ENCODE measurements at places on chromosomes 1 and 21.
A peak's percentile ranks its signal among the peaks of the same experiment; 100 is the strongest.

- DNase-seq: no peak
Observed at GRCh38 chr21:41601573-41602368, 93.8 kb upstream of the TMPRSS2 start.

GRCh38 chr1:58583496-58583895 lies 6.4 kb upstream of the TACSTD2 start:
- peak; percentile 79 for DNase-seq

DNA sequence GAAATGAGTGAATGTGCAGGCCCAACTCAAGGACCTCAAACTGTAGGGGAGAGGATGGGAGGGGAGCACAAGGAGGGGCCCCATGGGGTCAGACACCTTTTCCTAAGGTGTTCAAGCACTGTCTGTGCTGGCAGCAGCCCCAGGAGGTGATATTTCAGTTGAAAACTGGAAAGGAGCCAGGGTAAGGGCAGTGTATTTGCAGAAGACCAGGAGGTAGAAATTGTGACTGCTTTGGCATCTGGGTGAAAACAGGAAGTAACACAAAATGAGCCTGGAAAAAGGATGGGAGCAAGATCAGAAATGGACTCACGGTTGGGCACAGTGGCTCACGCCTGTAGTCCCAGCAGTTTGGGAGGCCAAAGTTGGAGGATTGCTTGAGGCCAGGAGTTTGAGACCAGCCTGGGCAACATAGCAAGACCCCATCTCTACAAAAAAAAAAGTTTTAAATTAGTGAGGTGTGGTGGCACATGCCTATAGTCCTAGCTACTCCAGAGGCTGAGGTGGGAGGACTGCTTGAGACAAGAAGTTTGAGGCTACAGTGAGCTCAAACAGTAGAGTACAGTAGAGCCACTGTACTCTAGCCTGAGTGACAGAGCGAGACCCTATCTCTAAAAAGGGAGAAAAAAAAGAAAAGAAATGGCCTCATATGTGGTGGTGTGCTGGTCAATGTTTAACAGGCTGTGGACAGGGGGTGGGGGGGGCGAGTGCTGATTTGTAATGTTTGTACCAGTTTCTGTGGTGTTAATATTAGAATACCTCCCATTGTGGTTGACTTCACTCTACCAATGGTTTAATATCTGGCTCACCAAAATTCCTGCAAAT lies 76.2 kb upstream of the ANGPTL1 start:
- DNase-seq: peak; percentile 39

DNA sequence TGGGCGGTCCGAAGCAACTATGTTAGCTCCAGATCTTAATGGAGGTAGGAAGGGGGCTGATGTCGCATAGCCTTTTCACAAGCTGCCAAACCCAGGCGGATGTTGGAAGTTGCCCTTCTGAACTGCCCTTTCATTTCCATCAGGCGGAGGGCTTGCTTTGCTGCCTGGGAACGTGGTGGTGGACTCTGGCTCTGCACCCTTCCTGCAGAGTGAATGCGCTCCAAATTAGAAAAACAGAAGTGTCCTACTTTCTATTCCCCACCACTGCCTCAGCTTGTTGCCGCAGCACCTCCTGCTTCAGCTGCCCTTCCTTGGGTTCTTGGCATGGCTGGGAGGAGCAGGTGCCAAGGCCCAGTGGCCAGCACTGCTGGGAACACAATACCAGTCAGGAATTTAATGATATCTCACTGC lies 60.6 kb downstream of the AK4 start:
- DNase-seq: no peak

DNA sequence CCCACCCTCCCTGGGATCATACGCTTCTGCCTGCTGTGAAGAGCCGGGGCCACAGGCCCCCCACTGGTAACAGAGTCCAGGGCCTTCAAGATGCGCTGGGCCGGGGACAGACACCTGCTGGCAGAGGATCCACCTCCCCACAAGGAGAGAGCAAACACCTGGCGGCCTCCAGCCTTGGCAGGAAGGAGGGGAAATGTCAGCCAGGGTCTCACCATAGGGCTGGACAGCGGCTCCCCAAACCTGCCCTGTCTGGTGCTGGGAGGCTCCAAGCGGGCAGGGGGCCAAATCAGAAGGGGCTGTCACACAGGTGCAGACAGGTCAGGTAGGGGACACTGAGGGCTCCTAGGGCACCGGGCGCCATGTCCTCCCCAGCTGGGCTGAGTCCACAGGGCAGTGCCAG lies 58.9 kb downstream of the KCNAB2 start:
- no peak for DNase-seq

- DNase-seq: no peak
Observed at GRCh38 chr1:113136476-113136875, 63.5 kb downstream of the LRIG2 start.

GRCh38 chr1:12437629-12438028 lies 180.4 kb downstream of the DHRS3 start:
- DNase-seq: no peak

- peak; percentile 23 for DNase-seq
Observed at GRCh38 chr1:84253891-84254290, 47.6 kb upstream of the SAMD13 start.

- no peak for DNase-seq
Observed at GRCh38 chr1:92929461-92929860, 31.8 kb downstream of the DIPK1A start.

DNA sequence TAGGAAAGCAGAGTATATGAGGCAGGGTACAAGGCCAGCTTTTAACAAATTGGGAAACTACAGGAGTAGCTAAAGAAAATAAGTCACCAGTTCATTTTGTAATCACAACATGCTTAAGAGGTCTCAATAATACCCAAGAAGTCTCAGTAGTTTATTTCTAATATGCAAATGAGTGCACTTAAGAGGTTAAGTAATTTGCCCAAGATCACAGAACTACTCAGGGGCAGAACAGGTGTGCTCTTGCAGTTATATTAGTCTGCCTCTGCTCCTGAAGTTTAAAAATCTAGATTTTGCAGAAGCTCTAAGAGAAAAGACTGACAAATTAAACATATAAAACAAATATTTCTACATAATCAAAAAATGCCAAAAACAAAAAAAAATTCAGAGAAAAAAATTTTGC lies 6.9 kb downstream of the EPS15 start:
- DNase-seq: no peak

GRCh38 chr1:3658231-3658615 lies 5.9 kb downstream of the TP73 start:
- no peak for DNase-seq

DNA sequence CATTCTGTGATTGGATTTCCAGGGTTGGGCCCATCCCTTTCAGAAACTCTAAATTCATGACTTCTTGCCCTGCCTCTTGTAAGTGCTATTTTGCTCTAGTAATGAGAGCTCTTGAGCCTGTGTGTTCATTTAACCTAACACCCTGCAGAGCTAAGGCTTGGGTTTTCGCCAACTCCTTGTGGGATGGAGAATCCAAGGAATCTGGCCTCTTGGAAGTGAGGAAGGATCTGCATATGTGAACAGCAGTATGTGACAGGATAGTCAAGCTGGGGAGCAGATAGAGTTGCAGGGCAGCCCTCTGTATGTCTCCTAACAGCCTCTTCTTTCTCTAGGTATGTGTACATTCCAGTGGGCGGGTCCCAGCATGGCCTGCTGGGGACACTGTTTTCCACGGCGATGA lies 258.9 kb downstream of the HHAT start:
- no peak for DNase-seq

DNA sequence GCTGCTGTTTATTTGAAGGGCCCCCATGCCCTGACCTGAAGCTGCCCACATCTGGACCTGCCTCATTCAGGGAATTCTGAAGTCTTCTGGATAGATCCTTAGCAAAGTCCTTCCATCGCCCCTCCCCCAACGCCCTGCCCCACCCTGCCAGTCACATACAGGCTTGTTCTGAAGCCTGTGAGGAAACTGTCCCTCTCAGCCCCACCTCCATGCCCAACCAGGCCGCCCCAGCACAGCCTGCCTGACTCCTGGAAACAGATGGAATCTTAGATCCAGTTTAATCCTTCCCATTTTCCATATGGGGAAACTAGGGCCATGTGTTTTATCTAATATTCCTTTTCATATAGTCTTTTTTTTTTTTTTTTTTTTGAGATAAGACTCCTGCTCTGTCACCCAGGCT lies 44.5 kb upstream of the GPR37L1 start:
- DNase-seq: no peak

DNA sequence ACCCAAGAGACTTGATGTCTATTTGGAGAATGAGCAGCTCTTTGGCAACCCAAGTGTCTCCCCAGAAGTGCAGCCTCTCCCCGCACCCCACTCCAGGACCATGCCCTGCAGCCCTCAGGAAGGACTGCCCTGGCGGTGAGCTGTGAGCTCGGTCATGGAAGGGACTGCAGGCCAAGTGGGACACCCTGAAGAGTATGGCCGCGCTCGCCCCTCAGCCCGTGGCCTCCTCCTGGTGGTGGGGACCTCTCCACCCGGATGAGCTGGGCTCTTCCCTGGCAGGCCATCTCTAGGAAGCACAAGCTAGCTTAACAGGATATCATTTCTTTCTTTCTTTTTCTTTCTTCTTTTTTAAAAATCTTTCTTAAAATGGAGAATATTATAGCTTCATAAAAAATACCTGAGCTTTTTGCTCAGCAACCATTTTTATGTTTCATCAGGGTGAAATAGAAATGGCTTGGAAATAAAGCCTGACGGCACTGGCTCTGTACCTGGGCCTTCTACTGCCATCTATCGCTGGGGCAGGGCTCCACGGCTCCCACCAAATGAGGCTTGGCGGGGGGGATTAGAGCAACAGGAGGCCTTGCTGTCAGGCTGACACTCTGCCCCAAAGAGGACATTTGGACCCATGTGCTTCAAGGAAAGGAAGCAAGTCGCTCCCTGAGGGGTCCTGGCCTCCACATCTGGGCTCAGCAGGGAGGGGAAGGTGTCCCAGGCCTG lies 296.2 kb upstream of the VAMP3 start:
- no peak for DNase-seq

DNA sequence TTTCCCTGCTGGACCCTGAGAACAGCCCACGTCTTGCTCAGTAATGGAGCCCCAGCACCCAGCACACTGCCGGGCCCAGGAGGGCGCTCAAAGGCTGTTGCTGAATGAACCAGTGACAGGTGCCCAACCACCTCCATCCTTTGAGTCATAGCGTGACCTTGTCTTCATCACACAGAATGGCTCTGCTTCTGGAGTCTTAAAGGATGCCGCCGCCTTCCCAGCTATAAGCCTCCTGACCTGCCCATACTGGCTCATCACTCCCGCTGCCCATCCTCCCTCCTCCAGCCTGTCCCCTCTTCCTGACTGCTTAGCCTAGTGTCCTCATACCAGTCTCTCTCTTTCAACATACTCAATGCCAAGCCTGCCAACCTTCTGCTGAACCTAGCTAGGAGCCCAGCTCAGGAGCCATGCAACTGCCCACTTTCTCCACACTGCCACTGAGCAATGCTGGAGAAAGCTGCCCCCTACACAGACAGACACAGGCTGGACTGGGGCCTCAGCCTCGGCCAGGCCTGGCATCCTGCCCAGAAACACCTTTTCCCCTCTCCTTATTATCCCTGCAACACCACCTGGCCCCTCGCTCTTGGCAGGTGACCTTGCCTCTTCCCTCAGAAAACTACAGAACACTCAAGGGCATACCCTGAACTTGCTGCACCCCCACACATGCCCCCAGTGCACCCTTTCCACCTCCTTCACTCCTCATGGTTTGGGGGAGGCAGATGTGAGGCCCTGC lies 14.1 kb downstream of the TTC39A start:
- no peak for DNase-seq

- DNase-seq: no peak
Observed at GRCh38 chr1:154859786-154860155, 10.3 kb downstream of the KCNN3 start.

- DNase-seq: no peak
Observed at GRCh38 chr1:38908821-38909220, 27.4 kb upstream of the GJA9 start.

GRCh38 chr1:29521438-29521715 lies 285.1 kb downstream of the PTPRU start:
- DNase-seq: no peak

DNA sequence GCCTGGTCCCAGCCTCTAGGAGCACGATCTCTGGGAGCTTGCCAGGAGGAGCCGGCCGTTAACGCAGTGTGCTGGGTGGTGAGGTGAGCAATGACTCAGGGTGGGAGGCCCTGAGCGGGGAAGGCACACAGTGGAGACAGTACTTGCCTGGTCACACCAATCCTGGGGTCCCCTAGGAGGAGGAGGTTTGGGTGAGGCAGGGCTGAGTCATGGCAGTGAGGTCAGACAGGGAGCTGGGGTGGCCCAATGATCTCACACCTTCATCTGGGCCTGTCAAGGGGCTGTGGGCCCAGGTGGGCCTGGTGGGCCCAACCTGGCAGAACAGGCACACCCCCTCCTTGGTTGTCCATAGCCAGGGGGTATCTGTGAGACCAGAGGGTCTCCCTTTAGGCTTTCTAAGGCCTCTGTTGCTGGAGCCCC lies 8.6 kb upstream of the EDN2 start:
- no peak for DNase-seq

GRCh38 chr1:57467830-57468229 lies 44.0 kb upstream of the DAB1 start:
- DNase-seq: no peak

DNA sequence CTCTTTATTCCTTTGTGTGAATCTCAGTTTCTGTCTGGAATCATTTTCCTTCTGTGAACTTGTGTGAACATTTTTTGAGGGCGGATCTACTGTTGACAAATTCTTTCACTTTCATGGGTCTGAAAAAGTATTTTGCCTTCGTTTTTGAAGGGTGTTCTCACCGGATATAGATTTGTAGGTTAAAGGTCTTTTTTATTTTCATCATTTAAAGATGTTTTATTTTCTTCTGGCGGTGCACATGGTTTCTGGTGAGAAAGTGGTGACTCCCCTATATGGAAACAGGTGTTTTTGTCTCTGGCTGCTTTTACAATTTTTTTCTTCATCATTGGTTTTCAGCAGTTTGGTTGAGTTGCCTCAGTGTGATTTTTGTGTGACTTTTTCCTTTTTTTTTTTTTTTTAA lies 94.9 kb downstream of the DYRK1A start:
- no peak for DNase-seq

DNA sequence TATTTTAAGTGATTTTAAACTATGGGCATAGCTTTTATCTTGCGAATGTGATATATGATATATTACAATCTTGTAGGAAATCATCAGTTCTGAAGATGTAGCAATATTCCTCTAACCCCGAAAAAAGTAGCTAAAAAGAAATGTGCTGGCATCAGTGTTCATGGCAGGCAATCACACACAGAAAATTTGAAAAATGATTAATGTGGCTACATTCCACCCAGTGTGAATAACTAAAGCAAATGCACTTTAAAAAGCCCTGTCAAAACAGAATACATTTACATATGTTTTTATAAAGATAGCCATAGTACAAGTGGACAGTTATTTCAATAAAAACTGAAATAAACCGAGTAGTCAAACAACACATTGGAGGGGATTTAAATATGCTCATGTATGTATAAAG lies 260.2 kb downstream of the HHAT start:
- no peak for DNase-seq

- no peak for DNase-seq
Observed at GRCh38 chr21:43867332-43867703, 2.3 kb downstream of the AGPAT3 start.

- DNase-seq: no peak
Observed at GRCh38 chr1:171583591-171584201, 38.3 kb upstream of the MYOCOS start.

DNA sequence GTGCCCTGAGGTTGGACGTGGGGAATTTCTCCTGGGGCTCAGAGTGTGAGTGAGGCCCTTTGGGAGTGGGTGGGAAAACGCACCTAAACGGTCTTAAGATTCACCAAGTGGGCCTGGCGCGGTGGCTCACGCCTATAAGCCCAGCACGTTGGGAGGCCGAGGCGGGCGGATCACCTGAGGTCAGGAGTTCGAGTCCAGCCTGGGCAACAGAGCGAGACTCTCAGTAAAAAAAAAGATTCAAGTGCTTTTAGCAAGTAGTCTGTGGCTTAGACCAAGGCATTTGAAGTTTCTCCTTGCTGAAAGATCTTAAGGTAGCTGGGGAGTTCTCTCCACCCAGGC lies 1.4 kb downstream of the RPS8 start:
- DNase-seq: no peak
